ENCODE measurements at places on chromosomes 7 and 10.

DNA sequence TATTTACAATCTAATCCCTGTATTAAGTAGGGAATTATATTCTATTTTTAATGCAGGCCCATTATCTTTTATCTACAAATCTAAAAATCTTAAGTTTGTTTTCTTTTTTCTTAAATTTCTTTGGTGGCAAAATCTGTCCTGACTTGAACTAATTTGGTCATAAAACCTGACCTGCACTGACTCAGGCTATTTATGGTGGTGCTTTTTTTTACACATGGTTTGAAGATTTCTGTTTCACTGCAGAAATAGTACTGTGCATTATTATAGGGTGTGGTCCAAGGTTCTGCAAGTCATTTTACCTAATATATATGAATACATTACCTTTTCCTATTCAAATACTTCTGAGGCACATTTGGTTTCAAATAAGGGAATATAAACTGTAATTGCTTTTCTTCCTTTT, 137.0 kb downstream of the CD36 start:
- DNase-seq = no peak

DNA sequence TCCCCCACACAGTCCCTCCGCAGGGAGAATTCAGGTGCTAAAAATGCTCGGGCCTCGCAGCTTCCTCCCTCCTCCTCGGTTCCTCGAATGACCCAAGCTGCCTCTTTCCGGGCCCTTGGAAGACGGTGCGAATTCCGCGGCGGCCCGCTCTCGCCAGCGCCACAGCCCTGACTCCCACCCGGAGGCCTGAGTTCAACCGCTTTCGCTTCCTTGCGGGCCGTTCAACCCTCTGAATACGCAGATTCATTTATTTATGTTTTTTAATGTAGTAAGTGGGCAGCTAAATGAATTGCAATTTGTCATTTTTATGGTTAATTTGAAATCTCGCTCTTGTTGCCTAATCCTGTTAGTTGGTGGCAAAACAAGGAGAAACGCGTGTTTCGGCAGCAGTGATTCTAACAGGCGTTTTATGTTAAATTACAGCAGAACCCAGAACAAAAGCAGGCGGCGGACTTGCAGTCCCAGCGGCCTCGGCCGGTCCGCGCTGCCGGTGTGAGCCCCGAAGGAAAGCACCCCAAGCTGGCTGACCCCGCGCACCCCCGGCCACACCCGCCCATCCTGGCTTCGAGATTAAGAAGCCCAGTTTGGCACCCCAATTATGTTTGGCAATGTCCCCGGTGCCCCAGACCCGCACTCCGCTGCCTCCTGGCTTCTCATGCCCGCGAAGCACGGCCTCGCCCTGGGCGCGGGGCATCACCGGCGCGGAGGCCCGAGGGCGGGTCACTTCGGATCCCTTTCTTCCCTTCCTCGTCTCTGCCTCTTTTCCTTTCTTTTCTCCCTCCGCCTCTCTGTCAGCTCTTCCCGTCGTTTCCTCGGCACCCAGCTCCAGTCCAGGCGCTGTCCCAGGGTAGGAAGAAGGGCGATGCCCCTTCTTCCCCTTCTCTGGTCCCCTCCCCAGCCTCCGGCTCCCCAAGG, 75.9 kb downstream of the INSIG1 start:
- DNase-seq = peak; percentile 63

GRCh38 chr10:31129271-31129670, 97.6 kb upstream of the ZNF438 start:
- no peak for DNase-seq

- DNase-seq = no peak
Observed at GRCh38 chr10:1413823-1414222, 323.5 kb downstream of the ADARB2 start.

DNA sequence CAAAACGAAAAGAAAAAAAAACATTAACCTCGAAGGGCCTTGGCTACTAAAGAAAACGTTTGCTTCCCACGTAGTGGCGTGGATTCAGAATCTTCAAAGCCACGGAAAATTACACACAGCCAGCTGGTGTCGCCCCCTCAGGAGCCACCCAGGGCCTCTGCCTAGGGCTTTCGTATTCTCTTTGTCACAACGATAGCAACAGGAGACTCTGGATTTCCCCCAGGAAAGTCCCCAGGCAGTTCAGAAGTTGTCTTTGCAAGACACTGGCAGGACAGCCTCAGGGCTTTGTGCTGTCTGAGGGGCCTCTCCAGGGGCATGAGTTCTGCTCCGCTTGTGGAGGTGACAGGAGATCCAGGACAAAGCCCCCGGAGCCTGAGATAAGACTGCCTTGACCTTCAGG, 150.2 kb upstream of the INSYN2A start:
- no peak for DNase-seq

DNA sequence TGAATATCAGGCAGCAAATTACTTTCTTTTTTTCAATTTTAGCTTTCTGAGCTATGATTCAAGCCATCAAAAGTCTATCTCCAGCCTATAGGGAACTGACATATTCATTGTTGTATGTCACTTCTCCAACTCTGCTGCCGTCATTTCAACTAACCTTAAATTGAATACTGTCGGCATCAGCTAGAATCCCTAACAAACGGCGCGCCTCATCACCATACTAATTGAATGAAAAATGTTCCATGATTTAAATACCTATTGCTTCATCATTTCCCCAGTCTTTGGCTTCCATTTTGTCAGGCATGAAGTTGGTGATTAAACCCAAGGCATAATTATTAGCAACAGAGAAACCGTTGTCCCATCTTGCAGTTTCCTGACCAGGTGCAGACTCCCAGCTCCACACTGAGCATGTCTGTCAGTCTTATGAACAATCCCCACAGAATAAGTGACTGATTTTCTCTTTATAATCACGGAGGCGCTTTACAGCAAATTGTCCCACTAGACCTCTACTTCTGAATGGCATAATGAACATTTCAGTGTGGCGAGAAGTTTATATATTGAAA, 83.5 kb upstream of the NPY start:
- no peak for DNase-seq

DNA sequence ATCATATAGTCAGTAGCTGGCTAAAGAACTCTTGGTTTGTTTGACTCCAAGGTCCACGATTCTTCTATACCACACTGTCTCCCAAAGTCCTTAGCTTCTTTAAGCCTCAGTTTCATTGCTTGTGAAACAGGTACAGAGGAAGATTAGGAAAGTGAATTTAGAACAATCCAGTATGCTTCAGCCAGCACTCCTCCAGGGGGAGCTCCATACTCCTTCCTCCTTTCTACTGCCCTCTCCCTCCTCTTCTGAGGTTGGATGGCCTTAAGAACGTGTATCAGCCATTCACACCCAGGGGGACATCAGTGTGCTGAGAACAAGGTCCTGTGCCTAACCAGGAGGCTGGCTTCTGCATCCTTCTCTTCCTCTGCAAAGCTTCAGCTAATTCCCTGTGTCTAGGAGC, 54.8 kb upstream of the CALD1 start:
- no peak for DNase-seq

GRCh38 chr7:68971634-68972340, 626.5 kb upstream of the AUTS2 start:
- no peak for DNase-seq

DNA sequence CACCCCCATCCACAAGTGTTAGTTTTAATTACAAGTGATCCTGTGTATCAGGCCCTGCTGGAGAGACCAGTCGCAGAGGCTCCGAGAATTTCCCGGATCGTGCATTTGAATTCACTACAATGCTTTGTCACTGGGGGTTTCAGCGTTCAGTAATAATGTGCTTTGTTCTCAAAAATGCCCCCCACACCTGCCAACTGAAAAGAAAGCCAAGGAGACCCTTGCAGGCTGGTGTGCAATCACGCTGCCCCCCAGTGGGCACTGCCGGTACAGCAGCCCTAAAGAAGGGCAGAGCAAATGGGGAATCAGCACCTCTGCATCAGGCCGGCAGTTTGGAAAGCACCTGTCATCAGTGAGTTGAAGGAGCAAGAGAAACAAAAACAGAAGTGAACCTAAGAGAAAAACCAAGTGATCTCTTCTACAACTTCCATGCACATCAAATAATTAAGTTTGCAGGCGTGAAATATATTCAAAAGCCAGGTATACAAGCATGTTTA, 177.6 kb downstream of the PARD3 start:
- peak; percentile 88 for DNase-seq

- no peak for DNase-seq
Observed at GRCh38 chr7:47153576-47153975, 428.3 kb downstream of the TNS3 start.

DNA sequence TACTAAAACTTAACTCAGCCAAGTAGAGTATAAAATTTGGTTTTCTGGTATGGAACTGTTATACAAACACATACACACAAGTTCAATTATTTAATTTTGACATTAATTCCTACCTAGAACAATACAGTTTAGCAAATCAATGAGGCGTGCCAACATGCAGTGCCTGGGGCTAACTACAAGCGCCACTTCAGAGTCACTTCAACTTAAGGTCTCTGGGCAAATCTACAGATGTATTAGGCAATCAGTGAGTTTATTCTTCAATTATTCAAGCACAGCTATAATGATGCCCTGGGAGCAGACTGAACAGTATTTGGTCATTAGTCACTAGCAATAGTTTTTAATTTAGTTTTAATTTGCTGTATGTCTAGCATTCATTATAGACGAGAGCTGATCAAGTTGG, 51.6 kb downstream of the HIBADH start:
- no peak for DNase-seq

GRCh38 chr10:3524086-3524960, 260.7 kb downstream of the KLF6 start:
- DNase-seq = no peak

- no peak for DNase-seq
Observed at GRCh38 chr10:77825965-77826364, 100.6 kb downstream of the DLG5 start.

GRCh38 chr10:133040198-133040597, 47.5 kb upstream of the ADGRA1 start:
- no peak for DNase-seq

GRCh38 chr10:113322843-113323242, 230.0 kb upstream of the HABP2 start:
- DNase-seq = no peak

DNA sequence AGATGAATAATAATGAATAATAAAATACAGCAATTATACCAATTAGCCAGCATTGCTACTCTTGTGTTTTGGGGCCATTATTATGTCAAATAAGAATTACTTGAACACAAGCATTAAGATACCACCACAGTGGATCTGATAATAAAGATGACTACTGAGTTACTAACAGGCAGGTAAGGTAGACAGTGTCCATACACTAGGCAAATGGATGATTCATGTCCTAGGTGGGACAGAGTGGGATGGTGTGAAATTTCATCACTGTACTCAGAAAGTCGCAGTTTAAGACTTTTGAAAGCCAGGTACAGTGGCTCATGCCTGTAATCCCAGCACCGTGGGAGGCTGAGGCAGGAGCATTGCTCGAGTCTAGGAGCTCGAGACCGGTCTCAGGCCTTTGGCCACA, 8.7 kb upstream of the UNC5B start:
- DNase-seq = peak; percentile 33

- no peak for DNase-seq
Observed at GRCh38 chr7:74615933-74616780, 41.4 kb upstream of the GTF2I start.

DNA sequence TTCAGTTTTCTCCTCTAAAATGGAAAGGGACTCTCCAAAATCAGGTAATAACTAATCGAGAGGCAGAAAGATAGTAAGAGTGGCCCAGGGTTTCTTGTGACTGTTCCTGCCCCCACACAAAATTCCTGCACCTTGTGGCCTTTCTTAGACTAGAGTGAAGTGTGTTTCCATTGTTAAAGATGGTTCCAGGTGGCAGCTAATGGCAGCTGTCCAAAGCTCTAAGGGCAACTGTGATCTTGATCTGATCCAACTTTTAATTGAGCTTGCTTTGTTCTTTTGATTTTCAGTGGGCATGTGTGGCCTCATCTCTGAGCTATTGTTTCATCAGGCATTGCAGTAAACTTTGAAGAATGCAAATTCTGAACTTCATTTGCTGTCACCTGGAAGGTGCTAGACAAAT, 19.4 kb downstream of the ACSL5 start:
- no peak for DNase-seq

DNA sequence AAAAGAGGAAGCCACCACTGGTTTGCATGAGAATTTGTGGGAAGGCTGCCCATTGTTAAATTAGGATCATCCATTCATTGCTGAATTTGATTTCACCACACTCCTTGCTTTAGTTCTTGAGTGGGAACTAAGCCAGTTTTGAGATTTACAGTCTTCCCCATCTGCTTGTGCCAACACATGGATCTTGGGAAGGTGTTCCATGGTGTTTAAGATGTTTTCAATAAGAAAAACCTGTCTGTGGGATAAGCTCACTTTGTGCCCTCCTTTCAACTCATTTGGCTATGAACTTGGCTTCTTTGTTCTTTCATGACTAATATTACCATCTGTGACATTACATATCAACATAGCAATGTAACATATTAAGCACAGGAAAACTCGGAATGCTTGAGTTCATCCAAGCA, 73.2 kb downstream of the INHBA start:
- DNase-seq = no peak

DNA sequence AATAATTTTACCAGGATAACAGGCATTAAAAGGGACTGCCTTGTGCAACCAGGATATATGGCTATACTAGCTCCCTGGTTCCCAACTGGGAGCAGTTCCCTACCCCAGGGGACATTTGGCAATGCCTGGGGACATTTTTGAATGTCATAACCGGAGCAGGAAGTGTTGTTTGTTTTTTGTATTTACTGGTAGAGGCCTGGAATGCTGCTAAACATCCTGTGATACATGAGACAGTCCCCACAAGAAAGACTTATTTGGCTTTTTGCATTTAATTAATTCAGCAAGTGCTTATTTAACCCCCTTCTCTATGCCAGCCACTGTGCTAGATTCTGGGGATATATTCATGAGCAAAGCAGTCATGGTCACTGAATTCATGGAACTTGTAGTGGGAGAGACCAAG, 181.2 kb downstream of the BBS9 start:
- no peak for DNase-seq

DNA sequence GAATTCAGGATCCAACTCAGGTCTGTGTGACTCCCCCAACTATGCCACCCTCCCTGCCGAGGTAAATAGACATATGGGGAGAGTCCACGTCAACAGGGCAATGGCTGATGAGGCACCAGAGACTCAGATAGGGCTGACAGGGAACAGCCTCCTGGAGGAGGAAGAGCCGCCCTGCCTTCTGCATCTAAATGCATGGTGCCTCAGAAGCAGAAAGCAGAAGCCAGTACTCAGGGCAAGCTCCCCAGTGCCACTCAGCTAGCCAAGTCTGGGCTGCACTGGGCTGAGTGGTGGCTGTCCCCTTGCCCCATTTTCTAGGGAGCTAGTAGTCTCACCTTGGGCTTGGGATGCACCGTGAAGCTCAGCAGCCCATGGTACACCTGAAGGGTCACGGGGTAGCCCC, 11.0 kb downstream of the RRP12 start:
- no peak for DNase-seq

DNA sequence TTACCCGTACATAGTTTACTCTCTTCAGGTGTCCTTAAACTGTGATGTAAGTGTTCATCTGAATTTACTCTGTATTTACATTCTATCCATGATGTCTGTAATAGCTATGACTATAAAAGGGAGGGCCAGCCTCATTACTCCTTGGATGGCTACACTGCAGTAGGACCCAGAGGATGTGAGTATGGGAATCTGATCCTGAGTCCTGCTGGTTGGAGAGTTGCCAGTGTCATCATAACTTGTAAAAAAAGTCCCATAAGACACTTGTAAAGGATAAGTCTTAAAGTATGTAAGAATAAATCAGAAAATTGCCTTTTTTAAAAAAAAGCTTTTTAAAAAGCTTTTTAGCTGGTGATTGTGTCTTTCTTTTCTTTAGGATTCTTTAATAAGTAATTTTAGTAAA, 95.4 kb downstream of the PPP1R9A start:
- no peak for DNase-seq

All from activated CD8-positive, alpha-beta memory T cell treated with anti-CD3 and anti-CD28 coated beads, Interleukin-2, amount 50 U/mL, for 48 hours (primary cell).